Testis (tissue), 5 donors: ENCODE measurements at places on chromosomes 11 and 22.

GRCh38 chr11:65488273-65489034 is 10.4 kb upstream of the MALAT1 start:
- DNase-seq, result no peak

GRCh38 chr11:123783536-123783935 is 22.6 kb downstream of the OR6M1 start:
- no peak for DNase-seq

GRCh38 chr11:31139479-31139878 is 230.1 kb downstream of the DCDC1 start:
- DNase-seq, result no peak

- DNase-seq, result no peak
Measured at GRCh38 chr11:90364527-90364926, 141.7 kb upstream of the CHORDC1 start.

- no peak for DNase-seq
Measured at GRCh38 chr11:67436459-67437081, 912 bp downstream of the PTPRCAP start.

DNA sequence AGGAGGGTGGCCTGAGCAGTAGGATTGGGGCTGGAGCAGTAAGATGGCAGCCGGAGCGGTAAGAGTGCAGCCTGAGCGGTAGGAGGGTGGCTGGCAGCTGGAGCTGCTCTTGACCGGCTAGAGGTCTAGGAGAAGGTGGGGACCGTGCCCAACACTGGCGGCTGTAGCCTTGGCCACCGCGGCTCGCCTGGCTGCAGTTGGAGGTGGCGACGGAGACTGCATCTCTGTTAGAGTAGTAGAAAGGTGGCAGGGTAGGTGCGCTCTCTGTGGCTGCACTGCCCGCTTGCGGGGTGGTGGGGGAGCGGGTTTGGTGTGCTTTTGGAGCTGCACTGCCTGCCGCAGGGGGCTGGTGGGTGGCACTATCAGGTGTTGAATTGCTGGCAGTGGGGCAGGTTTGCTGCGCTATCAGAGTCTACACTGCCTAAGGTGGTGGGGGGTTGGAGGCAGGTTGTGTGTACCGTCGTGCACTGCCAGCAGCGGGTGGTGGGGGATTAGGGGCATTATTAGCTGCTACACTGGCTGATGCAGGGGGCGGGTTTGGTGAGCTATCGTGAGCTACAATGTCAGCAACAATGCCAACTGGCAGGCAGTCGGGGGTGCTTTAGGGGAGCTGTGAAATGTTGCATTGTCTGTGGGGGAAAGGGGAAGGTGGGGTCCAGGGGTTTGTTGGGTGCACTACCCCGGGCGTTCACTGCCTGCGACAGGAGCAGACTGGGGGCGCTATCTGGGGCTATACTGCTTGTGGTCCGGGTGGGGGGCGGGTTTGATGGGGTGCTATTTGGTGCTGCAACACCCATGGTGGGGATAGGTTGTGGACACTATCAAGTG is 4461.3 kb upstream of the OR11H1 start:
- no peak for DNase-seq

- DNase-seq, result no peak
Measured at GRCh38 chr22:49517667-49518185, 309.9 kb downstream of the BRD1 start.

- no peak for DNase-seq
Measured at GRCh38 chr11:70608568-70609470, 210.5 kb downstream of the CTTN start.

GRCh38 chr11:18277565-18278271 is 11.7 kb downstream of the SAA1 start:
- peak; percentile 31 for DNase-seq

GRCh38 chr11:108916935-108917334 is 252.1 kb downstream of the DDX10 start:
- DNase-seq, result no peak

DNA sequence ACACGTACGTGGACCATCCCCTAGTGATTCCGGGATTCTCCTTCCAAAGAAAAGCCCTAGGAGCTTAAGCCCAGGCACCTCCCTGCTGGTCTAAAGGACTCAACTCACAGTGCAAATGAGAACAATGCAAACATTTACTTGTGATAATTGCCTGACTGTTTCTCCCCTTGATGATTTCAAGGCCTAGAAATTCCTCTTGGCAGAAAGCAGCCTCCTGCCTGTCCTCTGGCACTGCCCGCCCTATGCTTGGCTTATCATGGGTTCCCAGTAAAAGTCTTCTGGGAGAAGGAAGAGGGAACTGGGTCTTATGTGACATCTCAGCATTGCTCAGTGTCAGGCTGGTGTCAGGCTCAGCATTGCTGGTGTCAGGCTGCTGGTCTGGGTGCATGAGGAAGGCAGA is 351.8 kb downstream of the SHANK2 start:
- DNase-seq, result no peak

DNA sequence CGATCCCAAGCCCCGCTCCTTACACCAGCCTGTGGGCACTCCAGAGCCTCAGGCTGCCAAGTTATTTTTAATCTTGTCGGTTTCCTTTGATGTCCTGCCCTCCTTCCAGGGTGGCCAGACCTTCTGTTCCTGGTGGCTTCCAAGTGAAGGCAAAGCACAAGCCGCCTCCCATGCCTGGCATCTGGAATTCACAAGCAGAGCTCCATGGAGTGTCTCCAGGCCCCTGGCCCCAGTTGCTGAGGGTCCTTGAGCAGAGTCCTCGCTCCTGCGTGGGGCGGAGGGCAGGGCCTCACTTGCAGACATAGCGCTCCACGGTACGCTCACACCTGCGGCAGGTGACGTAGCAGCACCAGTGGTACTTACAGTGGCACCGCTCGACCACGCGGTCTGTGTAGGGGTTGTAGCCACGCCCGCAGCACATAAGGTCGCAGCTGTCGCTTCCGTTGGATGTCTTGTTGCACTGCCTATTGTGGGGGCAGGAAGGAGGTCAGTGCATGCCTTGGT is 19.5 kb downstream of the WNT11 start:
- DNase-seq, result no peak

DNA sequence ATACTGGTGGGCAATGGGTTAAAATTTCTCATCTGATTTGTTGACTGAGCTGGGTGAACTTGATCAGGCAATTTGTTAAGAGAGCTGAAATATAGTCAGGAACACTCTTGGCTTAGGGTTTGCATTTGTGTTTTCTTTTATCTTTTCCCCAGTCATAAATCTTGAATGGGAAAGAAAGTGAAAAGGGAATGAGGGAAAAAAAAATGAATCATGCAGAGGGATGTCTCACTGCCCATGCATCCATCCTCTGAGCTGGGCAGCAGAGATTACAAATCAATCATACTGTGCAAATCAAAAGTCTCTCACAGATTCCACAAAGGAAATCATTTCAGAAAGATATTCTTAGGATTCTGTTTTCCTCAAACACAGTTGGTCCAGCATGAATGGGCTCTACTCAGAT is 174.2 kb upstream of the MPPED2 start:
- DNase-seq, result no peak

DNA sequence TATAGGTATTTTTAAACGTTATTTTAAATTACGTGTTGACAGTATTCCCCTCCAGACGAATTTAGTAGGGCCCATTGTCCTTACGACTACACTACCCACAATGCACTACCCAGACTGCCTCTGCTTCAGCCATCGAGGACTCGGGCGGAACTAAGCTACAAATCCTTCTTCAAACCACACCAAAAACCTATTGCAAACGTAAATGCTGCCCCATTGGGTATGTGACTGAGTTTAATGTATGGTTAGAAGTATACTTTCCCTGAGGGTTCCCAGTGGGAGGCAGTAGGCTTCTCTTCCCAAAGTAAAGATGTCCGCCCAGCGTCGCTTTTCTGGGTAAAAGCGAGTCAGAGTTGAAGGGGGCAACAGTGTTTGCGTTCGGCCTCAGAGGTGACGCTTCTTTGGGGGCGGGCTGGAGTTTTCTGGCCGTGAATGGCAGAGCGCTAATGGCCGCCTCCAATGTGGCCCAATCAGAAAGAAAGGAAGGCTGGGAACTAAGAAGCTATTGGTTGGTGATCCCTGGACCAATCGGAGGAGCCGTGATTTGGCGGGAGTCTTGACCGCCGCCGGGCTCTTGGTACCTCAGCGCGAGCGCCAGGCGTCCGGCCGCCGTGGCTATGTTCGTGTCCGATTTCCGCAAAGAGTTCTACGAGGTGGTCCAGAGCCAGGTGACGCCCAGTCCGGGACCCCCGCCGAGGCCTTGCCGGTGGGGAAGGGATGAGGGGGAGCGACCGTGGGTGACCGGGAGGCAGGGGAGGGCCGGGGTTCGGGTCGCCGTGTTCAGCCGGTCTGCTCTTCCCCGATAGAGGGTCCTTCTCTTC is at the start of gene CDC45:
TSS of gene CDC45 (plus strand) at position 566 of the 818 bp plus-strand sequence. CDS start at position 615, 49 bp downstream.
- peak; percentile 98 for DNase-seq

DNA sequence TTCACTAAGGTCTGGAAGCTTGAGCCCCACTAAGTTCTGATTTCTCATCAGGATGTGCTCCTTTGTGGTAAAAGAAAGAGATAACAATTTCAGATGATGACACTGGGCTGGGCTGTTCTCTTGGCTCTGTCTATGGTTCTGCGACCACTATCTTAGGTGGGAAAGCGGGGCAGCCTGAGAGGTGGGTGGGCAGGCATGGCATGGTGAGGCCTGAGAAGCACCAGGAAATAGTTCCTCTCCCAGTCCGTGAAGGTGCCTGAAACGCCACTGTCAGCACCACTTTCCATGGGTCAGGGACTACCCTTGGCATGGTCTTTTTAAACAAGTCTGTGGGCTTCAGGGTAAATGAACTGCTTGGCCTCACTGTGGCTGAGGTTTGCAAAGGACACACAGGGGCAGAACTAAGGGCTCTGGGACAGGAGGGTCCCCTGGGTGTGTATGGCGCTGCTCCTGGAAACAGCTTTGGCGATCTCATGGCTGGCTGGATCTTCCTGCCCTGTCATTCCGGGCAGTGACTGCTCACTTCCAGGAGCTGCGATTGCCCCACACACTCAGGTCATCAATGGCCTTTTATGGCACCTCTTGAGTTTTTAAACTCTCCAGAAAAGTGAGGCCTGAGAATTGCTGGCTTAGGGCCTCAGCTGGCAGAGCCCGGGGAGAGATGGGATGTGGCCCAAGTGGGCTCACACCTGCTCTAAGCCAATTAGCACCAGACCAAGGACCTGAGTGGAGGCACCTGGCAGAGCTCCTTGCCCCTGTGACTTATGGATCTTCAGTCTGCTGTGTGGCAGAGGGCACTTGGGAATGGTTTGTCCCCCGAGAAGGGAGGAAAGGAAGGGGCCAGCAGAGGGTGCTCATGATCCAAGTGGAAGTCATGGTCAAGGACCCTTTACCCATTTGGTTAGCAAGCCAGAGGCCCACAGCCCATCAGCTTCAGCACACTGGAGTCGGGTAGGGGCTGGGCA is 55.6 kb upstream of the LYVE1 start:
- peak; percentile 36 for DNase-seq

DNA sequence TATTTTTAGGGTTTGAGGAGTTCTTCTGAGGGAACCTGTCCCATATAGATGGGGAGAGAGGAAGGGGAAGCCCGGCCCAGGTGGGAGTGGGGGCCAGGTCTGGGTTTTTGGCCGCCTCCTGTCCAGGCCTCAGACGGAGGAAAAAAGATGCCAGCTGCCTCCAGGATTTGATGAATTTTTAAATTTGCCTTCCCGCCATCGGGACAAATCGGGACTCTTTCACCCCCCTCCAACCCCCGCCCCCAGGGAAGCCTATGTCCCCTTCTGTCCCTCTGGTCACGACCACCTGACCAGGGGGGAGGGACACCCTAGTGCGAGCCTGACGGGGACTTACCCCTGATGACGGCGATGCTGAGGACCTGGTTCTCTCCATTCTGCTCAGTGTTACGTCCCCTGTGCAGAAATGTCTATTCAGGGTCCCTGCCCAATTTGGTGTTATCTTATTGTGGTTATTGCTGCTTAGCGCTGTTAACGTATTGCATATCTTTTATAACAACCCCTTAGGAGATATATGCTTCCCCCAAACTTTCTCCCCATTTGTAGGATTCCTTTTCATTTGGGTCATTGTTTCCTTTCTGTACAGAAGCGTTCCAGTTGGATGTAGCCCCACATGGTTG is 115.9 kb upstream of the GRK3 start:
- no peak for DNase-seq

GRCh38 chr11:118263695-118264568 is at the start of gene MPZL2:
Gene MPZL2 (minus strand): TSS chr11:118264297. CDS start chr11:118264153, 144 bp downstream.
- peak; percentile 23 for DNase-seq

GRCh38 chr22:35021161-35021560 is 44.8 kb upstream of the ISX start:
- no peak for DNase-seq

- DNase-seq, result no peak
Measured at GRCh38 chr11:36292311-36292722, 3.1 kb upstream of the COMMD9 start.

DNA sequence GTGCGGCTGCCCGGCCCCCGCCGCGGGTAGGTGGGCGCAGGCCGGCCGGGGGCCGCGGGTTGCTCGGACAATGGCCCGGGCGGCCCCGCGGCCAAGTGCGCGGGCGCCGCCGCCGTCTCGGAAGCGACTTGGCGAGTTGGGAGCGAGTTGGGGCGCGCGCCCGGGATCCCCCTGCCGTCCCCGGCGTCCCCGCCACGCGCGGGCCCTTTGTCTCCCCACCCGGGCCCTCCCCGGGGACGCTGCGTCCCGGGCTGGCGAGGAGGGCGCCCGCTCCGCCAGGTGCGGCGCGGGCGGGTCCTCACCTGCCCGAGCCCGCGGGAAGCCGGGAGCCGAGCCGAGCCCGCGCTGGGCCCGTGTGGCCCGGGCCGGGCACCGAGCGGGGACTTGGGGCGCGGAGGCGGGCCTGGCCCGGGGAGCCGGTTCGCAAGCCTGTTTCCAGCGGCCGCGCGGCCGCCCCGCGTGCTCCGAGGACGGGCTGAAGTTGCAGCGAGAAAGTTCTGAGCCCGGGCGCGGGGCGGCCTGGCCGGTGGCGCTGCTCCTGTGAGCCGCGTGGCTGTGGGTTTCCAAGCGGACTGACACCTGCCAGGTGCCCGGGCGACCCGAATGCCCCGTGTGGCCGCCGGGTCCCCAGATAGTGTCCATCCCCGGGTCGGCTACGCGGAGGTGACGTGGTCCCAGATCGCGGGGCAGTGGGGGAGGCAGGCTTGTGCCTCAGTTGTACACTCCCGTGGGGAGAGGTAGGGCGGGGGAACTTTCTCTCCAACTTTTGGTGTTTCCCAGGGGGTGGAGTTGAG is 586 bp downstream of the LRP5 start:
- no peak for DNase-seq

- no peak for DNase-seq
Measured at GRCh38 chr11:7448201-7448600, 37.1 kb upstream of the OLFML1 start.

- DNase-seq, result peak; percentile 28
Measured at GRCh38 chr11:59754494-59754858, 700 bp upstream of the STX3 start.

- DNase-seq, result peak; percentile 77
Measured at GRCh38 chr11:44556735-44557409, 8.6 kb upstream of the CD82 start.

- DNase-seq, result no peak
Measured at GRCh38 chr22:39215426-39216142, 29.2 kb downstream of the PDGFB start.
